Inflammatory macrophage treated with lipopolysaccharide for 4 hours (primary cell): ENCODE measurements at places on chromosomes 12 and 14.

DNA sequence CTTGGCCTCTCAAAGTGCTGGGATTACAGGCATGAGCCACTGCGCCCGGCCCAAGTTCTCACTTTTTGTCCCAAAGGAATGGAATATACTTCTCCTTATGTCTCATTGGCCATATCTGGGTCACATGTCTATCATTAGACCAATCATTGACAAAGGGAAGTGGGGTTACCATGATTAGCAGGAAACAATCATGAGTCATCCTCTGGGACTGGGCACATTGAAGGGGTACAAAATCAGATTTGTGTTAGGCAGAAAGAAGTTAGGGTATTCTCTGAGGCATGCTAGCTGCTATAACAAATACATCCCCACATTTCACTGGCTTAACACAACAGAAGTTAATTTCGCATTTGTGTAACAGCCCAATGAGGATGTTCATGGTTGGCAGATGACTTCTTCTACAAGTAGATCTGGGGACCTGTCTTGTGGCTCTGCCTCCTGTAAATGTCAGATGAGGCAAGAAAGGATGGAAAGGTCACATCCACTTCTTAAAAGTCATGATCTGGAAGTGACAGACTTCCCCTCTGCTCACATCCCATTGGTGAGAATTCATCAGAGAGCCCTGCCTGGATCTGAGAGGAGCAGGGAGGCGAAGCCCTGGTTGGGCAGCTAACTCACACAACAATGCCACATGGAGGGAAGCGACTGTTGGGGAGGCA lies 3.1 kb downstream of the CCDC63 start:
- peak; percentile 52 for DNase-seq

- no peak for DNase-seq
Measured at GRCh38 chr12:49808686-49809380, 19.4 kb downstream of the NCKAP5L start.

DNA sequence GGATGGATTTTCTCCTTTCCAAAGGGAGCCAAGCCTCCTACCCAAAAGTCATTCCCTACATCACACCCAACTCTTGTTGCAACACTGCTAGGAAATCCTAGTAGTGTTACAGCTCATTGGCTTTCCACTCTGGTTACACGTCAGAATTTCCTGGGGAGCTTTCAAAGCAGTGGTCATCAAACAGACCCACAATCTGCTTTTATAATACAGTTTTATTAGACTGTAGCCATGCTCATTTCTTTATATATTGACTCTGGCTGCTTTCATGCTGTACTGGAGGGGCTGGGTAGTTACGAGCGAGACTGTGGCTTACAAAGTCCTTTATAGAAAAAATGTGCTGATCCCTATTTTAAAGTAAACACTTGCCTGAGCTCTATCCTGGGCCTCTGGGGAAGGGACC lies 34.3 kb downstream of the ZFYVE26 start:
- no peak for DNase-seq

- DNase-seq: no peak
Measured at GRCh38 chr12:50186681-50187080, 19.5 kb upstream of the CERS5 start.

GRCh38 chr12:93179792-93180191 lies 197.9 kb upstream of the NUDT4 start:
- DNase-seq: no peak

- no peak for DNase-seq
Measured at GRCh38 chr14:105425823-105426247, 6.2 kb downstream of the MTA1 start.

- DNase-seq: no peak
Measured at GRCh38 chr12:43599066-43599465, 47.1 kb upstream of the ADAMTS20 start.
